ENCODE measurements at places on chromosomes 12 and 14. TPM values are rescaled to one million over a fixed set of nuclear protein-coding genes. Genes with fewer than 3 reads are reported as not detected.

The PRH1 gene
- 8.8 TPM for total RNA-seq

The SRRM4 gene
- not detected for total RNA-seq

The EFS gene
- total RNA-seq: not detected

The ABCD4 gene
- 15.5 TPM for total RNA-seq

The FOXG1 gene
- total RNA-seq: not detected

The DACT1 gene
- total RNA-seq: 9.7 TPM

The GPD1 gene
- total RNA-seq: 0.27 TPM

The ACOT2 gene
- total RNA-seq: 73.4 TPM

The FBXW8 gene
- 14.2 TPM for total RNA-seq

The ATP2B1 gene
- total RNA-seq: 33.7 TPM

The KRT3 gene
- not detected for total RNA-seq

The GYS2 gene
- not detected for total RNA-seq

The LRFN5 gene
- total RNA-seq: not detected

The APEX1 gene
- total RNA-seq: 62.6 TPM

The AKAP3 gene
- total RNA-seq: 0.79 TPM

The REM2 gene
- not detected for total RNA-seq

The KCNH3 gene
- 0.90 TPM for total RNA-seq
